ENCODE measurements at places on chromosomes 6 and 20. TPM values are rescaled to one million over a fixed set of nuclear protein-coding genes. Genes with fewer than 3 reads are reported as not detected.

PRICKLE4 gene
- total RNA-seq: not detected

WFDC10B gene
- not detected for total RNA-seq

CRISP2 gene
- total RNA-seq: not detected

HINT3 gene
- total RNA-seq: 6.5 TPM

TOX2 gene
- total RNA-seq: 1.1 TPM

MAS1L gene
- not detected for total RNA-seq

TXLNB gene
- total RNA-seq: under 0.01 TPM

- no peak for DNase-seq
Observed at GRCh38 chr6:6497976-6498375, 90.5 kb upstream of the LY86 start.

- no peak for DNase-seq
Observed at GRCh38 chr6:158164579-158165170, 3.4 kb downstream of the SERAC1 start.

GRCh38 chr6:24988562-24988961 is 52.8 kb upstream of the RIPOR2 start:
- DNase-seq: no peak

GRCh38 chr6:14542670-14543366 is 425.2 kb downstream of the CD83 start:
- peak; percentile 96 for DNase-seq

DNA sequence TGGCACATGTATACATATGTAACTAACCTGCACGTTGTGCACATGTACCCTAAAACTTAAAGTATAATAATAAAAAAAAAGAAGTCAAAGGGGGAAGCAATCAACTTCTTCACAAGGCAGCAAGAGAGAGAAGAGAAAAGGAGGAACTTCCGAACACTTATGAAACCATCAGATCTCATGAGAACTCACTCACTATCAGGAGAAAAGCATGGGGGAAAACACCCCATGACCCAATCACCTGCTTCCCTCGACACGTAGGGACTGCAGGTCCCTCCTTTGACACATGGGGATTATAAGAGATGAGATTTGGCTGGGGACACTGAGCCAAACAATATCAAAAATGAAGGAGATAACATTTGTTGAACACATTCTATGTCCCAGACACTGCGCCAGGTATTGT is 94.8 kb upstream of the PHACTR1 start:
- no peak for DNase-seq

DNA sequence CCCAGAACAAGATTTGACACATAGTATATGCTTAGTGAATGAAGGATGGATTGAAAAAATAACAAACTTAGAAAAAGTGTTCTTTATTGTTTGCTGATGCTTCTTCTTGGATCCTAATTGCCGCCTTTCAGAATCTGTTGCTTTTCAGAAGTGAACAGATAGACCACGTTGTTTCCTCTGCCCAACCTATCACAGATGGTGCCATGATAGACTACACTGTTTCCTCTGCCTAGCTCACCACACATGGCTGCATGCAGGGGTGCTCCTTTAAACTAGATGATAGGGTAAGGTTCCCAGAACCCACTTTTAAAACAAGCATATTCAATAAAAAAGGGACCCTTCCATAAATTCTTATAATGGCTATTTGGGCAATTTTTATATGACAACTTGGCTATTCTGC is 4.6 kb upstream of the RGS17 start:
- DNase-seq: no peak

- DNase-seq: peak; percentile 33
Observed at GRCh38 chr6:30743099-30744053, 889 bp upstream of the FLOT1 start.

GRCh38 chr6:125367036-125367782 is 65.4 kb upstream of the HDDC2 start:
- DNase-seq: no peak

All from IMR-90 (cell line).